ENCODE measurements at places on chromosomes 2 and 18. TPM values are rescaled to one million over a fixed set of nuclear protein-coding genes. Genes with fewer than 3 reads are reported as not detected.
A peak's percentile ranks its signal among the peaks of the same experiment; 100 is the strongest.

The CASP8 gene
- total RNA-seq: 4.9 TPM

DNA sequence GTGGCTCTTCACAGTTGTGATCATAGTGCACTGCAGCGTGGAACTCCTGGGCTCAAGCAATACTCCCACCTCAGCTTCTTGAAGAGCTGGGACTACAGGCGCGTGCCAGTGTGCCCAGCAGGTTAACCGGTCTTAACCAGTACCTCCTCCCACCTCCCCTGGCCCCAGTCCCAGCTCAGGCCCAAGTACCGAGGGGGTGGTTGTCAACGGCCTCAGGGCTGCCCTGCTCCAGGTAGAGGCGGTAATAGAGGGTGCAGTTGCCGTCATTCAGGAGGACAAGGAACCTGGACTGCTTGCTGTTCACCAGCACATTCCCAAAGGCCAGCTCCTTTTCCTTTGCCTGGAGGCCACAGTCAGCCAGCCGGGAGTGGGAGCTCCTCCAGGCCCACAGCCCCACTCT, 19.7 kb downstream of the CFAP65 start:
- no peak for DNase-seq

DNA sequence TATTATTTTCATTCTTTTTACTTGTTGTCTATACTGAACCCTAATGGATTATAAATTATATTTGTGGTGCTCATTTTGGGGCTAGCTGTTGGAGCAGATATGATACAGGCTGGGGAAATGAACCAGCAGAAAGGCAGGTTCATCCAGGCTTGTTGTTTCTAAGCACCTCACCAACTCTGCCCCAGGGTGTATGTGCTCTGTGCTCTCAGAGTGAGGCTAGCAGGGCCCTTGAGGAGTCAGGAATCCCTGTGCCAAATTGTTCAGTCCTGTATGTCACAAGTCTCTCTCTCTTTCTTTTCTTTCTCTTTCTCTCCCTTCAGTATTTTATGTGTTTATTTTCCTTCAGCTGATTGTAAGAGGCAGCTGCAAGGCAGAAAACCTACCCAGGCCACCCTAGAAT, 181.1 kb upstream of the DPP10 start:
- no peak for DNase-seq

The HOXD11 gene
- 24.6 TPM for total RNA-seq

- no peak for DNase-seq
Measured at GRCh38 chr2:119142824-119143223, 15.7 kb downstream of the C1QL2 start.

The SP5 gene
- total RNA-seq: 2.2 TPM

GRCh38 chr2:120630031-120630701, 105.5 kb upstream of the GLI2 start:
- DNase-seq: peak; percentile 40

DNA sequence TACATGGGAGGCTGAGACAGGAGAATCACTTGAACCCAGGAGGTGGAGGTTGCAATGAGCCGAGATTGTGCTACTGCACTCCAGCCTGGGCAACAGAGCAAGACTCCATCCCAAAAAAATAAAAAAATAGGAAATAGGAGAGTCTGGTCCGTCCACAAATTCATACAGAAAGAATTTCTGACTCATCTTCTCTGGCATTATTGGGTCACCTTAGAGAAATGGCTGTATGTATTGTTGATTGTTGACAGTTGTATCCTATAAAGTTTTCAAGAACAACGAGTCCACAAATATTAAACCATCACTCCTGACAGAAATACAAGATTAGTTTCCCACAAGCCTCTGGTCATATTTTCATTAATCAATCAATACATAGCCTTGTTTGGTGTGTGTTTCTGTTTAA, 20.4 kb downstream of the RBM43 start:
- DNase-seq: no peak

GRCh38 chr2:175063741-175064140, 58.6 kb upstream of the CHN1 start:
- DNase-seq: no peak

DNA sequence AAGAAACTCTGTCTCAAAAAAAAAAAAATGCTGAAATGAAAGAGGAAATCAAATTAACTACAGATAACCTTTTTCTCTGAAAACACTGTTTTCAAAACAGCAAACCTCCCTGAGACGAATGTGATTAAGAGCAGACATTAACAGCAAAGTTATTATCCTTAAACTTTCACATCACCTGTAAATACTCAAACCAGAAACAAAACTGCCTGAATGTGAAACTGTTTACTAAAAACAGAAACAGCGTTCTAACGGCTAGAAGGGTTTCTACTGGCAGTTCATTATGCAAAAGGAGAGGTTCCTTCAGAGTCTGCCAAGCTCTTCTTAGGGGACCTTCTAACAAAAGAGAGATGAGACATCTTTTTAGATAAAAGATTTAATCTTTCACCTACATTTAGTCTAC, 45.9 kb downstream of the PNO1 start:
- no peak for DNase-seq

GRCh38 chr18:24974431-24974830, 377.5 kb downstream of the ZNF521 start:
- no peak for DNase-seq

The RTP5 gene
- total RNA-seq: not detected

DNA sequence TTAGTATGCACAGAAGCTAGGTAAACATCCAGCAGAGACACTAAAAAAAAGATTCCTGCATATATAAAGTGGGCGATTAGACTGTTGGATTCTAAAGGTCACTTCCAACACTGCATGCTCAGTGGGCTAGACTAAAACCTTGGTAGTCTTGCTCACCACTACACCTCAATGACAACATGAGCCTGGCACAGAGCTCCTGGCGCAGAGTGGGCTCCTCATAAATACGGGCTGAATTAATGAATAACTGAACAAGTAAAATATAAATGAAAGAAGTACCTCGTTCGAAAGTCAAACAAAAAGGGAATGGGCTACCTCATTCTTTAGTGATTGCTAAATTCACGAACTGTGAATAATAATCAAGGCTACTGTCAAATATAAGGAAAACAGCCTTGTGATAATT, 185.3 kb downstream of the STK39 start:
- no peak for DNase-seq

The RIT2 gene
- not detected for total RNA-seq

The FZD7 gene
- total RNA-seq: 49.9 TPM

- no peak for DNase-seq
Measured at GRCh38 chr2:233532971-233533370, 33.6 kb downstream of the USP40 start.

DNA sequence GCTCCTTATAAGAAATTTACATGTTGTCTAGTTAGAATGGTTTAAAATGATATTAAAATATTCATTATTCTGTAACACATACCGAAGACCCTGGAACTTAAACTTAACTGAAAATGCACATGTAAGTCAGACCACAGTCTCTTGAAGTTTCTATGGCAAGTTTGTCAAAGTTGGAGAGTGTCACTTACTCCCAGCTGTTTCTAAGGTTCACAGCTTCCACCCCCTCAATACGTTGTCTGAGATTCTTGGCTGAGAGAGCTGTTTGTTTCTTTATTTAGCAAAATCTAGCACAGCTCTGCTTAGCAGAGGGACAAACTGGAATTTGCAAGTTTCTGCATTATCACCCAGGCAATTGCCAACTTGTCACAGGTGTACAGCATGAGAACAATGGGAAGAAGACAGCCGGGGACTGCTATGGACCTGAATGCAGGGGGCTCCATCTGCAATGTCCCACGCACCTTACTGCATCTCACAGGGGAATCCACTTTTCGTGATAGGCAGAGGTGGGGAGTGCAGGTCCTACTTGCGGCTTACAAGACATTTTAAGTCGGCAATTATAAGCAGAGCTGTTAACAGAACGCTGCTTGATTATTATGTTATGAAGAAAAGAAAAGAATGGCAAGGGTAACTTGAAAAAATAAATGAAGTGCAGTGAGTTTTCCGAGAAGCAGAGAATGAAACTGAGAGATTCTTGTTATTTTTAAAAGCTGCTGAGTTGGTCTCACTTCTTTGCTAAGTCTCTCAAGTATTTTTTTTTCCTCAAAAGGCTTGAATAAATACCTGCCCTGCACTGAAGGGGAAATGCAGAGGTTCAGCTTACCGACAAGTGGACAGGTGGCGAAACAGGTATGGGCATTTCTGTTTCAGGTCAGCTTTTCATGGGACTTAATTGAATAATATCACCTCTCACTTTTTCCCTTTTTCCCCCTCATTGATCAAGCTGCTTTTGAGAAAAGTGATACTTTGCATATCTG, 1072.1 kb upstream of the FANCL start:
- DNase-seq: no peak

- no peak for DNase-seq
Measured at GRCh38 chr2:1848599-1848995, 104.3 kb upstream of the PXDN start.

DNA sequence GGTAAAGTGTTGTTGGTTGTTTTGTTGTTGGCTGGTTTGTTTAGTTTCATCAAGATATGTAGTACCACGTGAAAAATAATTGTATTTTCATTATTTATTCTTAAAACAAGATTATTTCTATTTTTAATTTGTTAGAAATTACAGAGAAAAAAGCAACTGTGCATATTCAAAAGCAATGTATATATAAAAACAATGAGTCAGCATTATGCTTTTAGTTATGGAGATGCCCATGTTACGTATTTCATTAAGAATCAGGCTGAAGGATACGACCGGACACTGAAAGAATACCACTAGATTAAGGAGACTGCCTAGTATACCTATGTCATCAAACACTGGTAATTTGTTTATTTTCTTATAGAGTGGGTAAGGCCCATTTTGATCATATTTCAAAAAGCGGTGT, 1188.4 kb upstream of the NXPH2 start:
- DNase-seq: no peak

The SPATA3 gene
- not detected for total RNA-seq

- DNase-seq: peak; percentile 59
Measured at GRCh38 chr2:71700041-71700657, 246.8 kb downstream of the DYSF start.

The NCKAP1 gene
- total RNA-seq: 206 TPM

The NT5DC4 gene
- not detected for total RNA-seq

The UGT1A5 gene
- total RNA-seq: not detected

GRCh38 chr2:109270505-109271312, 141.7 kb downstream of the SH3RF3 start:
- no peak for DNase-seq

DNA sequence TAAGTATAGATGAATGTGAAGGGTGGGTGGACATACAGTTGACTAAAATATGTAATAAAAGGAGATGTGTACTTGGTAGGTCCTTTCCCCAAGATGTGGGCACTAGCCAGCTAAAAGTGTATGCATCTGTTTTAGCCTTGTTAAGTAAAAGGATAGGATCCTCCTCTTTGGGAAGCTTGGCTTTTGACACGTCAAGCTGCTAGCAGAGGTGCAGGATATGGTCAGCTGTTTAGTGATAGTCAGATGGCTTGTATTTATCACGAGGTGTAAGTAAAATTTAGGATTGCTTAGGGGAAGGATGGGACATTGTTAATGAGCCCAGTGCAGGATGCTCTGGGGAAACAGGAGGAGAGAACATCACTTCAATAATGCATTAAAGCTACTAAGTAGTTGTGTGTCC, 1.5 kb downstream of the MFSD6 start:
- DNase-seq: no peak

- DNase-seq: no peak
Measured at GRCh38 chr2:163077241-163077640, 238.7 kb upstream of the KCNH7 start.

- no peak for DNase-seq
Measured at GRCh38 chr2:207253666-207254345, 88.1 kb upstream of the KLF7 start.

DNA sequence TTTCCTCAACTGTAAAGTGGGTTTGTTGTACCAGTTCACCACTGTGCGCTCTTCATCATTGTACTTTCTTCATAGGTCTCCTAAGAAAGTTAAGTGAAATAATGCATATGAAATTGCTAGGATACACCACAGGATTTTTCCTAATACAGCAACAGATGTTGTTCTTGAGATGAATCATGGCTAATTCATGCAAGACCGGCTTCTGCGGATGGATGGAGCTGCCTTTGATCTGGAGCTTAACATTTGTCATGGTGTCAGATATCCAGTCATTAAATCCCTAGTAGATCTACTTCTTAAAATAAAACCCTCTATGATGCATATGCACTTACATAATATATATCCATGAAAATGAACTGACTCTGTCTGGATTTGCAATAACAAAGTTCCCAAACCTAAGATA, 114.1 kb downstream of the COL6A3 start:
- DNase-seq: no peak

GRCh38 chr2:213496226-213496625, 212.0 kb downstream of the SPAG16 start:
- no peak for DNase-seq

GRCh38 chr2:165902934-165903333, 50.6 kb downstream of the TTC21B start:
- DNase-seq: no peak

GRCh38 chr2:54523324-54523959, 67.3 kb downstream of the SPTBN1 start:
- DNase-seq: no peak

DNA sequence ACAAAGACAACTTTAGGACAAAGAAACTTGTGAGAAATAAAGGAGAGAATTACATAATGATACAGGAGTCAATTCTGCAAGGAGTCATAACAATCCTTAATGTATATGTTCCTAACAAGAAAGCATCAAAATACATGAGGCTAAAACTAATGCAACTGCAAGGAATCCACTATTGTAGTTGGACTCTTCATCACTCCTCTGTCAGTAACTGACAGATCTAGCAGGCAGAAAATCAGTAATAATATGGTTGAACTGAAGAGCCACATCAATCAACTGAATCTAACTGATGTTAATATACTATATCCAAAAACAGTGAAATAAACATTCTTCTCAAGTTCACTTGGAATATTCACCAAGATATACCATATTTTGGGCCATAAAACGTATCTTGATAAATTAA, 1806.4 kb upstream of the CELF4 start:
- DNase-seq: no peak

GRCh38 chr2:88307817-88308216, 137.7 kb downstream of the THNSL2 start:
- DNase-seq: no peak

DNA sequence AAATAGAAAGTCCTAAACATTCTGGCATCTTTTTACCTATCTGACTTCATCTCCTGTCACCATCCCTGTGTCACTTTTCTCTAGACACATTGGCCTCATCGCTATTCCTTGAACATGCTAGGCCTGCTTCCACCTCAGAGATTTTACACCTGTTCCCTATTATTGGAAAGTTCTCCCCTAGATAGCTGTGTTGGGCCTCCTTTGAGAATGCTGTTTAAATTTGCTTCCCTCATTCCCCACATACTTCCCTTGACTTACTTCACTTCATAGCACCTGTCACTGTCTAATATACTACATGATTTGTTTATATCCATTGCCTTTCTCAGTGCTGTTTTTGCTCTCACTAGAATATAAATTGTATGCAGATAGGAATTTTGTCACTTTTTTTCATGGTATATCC, 317.0 kb upstream of the GCFC2 start:
- no peak for DNase-seq

The AKAIN1 gene
- total RNA-seq: not detected

DNA sequence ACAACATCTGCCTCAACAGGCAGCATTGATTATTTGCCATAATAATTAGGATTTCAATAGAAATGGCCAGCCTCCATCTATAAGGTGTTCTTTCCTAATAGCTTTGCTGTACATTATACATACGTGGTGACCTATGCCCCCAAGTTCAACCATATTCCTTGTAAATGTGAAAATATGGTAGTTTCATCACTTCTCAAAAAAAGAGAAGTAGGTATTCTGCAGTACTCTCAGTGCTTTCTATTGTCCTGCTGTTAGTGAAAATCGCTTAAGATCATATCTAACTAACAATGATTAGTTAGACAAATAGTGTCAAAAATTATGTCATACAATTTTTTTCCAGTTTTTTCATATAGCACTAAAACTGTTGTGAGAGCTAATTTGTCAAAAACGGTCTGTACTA, 79.6 kb downstream of the SLC4A10 start:
- no peak for DNase-seq
